Right forelimb (tissue), 1 donor: ENCODE measurements at places on chromosomes 12 and 14.

- DNase-seq: no peak
These were observed 734.8 kb downstream of the MED13L start for GRCh38 chr12:115542656-115543055.

DNA sequence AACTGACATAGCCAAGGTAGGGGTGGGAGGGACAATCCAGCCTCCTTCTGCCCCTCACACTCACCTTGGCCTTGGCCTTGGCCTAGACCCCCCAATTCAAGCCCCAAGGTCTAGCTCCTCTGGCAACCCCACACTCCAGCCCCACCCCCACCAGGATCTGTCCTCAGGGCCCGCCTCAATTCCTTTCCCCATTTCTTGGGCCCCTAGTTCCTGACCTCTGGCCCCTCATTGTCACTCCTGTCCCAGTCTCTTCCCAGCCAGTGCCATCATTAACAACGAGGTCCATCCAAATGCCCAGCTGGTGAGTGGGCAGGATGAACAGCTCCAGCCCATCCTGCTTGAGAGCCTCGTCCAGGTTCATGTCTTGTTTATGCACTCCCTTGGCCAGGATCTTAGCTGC is 6.8 kb upstream of the GDF11 start:
- DNase-seq: no peak

- DNase-seq: no peak
These were observed 195.2 kb upstream of the LRIG3 start for GRCh38 chr12:59115526-59115925.

GRCh38 chr14:53516261-53516774 is 363.2 kb upstream of the DDHD1 start:
- no peak for DNase-seq

DNA sequence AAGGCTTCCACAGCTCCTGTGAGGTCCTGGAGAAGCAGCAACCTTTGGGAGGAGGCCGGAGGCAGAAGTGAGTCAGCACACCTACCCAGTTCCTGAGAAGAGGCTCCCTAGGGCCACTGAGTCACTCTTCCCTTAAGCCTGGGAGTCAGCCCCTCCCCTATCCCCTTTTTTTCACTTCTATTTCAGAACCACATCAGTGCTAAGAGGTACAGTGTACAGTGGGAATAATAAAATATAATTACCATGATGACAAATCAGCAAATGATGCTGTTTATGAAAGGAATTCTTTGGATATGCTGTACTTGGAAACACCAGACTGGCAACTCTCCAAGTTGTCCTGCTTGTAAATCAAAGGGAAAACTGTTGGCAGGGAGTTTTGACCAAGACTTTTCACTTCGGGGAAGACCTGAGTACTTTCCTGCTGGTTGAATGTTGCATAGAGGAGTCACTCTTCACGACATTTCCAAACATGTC is 7.8 kb upstream of the TBPL2 start:
- DNase-seq: no peak

GRCh38 chr14:54698966-54699530 is 132.1 kb downstream of the SAMD4A start:
- DNase-seq: no peak

GRCh38 chr14:61372379-61372778 is 51.0 kb downstream of the PRKCH start:
- no peak for DNase-seq

- DNase-seq: no peak
These were observed 11.1 kb upstream of the TMTC1 start for GRCh38 chr12:29794862-29795261.

GRCh38 chr12:58812214-58812613 is 108.1 kb downstream of the LRIG3 start:
- DNase-seq: no peak

DNA sequence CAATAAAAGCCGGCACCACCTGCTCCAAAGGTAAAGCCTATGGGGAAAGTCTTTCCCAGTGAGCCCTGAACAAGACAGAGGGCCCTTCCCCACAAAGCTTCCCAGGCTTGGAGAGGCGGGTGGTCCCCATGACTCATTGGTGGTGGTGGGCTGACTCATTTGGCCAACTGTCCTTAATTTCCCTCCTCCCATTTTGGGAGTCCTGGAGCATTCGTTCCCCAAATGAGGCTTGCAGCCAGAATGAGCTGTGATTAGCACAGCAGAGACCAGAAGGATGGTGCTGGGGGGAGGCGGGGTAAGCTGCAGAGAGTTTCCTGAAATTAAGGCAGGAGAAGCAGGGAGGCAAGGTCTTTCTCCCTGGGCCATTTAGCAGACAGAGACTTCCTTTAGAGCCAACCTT is 241.7 kb downstream of the DPF3 start:
- DNase-seq: no peak

DNA sequence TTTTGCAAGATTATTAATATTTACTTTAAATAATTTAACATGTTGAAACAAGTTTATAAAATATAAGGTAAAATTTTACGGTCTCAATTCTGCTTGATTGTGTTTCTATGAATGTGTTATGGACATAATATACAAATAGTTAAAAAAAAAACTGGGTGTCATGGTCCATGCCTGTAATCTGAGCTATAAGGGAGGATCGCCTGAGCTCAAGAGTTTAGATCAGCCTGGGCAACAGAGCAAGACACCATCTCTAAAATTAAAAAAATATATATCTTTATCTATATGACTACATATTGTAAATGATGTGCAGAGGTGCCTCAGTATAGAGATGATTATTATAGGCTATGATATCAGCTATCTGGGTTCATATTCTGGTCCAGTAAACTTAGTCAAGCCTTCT is 9.9 kb downstream of the PAPOLA start:
- no peak for DNase-seq

- DNase-seq: no peak
These were observed 79.0 kb downstream of the PRIMA1 start for GRCh38 chr14:93709249-93709648.

DNA sequence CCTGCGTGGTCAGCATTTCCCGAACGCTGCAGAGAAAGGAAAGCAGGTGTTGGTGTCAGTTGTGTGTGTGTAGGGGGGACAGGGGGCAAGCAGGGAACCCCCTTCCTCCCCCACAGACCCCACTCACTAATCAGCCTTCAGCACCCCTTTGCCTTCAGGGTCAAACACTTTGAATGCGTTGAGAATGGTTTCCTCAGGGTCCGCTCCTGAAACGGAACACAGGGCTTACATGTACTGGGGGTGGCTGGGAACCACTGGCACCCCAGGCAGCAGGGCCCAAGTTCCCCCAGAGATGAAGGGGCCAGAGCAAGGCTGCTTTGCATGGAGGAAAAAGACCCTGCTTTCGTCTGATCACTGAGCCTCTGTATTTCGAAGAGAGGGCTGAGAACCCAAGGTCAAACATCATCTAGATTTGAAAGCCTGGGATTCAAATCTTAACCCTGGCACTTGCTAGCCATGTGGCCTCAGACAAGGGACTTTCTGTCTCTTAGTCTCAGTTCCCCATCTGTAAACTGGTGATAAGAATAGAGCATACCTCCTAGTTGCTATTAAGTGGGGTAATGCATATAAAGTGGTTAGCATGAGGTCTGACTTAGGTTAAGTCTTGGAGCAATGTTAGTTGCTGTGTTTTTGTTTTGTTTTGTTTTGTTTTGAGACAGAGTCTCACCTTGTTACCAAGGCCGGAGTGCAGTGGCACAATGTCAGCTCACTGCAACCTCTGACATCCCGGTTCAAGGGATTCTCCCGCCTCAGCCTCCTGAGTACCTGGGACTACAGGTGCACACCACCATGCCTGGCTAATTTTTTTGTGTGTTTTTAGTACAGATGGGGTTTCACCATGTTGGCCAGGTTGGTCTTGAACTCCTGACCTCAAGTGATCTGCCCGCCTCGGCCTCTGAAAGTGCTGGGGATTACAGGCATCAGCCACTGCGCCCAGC is 7.0 kb downstream of the MYL2 start:
- DNase-seq: no peak

DNA sequence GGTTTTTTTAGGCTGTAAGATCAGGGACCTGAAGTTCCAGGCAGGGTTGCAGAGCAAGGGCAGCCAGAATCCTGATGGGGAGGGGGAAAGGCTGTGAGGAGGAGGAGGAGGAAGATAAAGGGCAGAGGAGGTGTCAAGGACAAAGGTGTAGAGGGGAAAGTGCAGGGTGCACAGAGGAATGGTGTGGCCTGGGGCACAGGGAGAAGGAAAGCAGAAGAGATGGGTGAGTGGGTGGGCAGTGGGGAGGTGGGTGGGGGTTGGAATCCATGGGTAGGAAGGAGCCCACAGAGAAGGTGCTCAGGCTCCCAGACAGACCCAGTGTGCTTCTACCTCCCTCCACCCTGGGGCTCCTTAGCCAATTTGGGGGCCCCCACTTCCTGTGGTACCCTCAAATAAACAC is 11.2 kb downstream of the TRPV4 start:
- no peak for DNase-seq

GRCh38 chr12:22881878-22882385 is 257.0 kb downstream of the ETNK1 start:
- no peak for DNase-seq

GRCh38 chr12:49403971-49404450 is 36.7 kb downstream of the SPATS2 start:
- no peak for DNase-seq
